ENCODE measurements at places on chromosomes 4 and X.

GRCh38 chr4:52621567-52621966 lies 37.5 kb downstream of the USP46 start:
- no peak for DNase-seq

DNA sequence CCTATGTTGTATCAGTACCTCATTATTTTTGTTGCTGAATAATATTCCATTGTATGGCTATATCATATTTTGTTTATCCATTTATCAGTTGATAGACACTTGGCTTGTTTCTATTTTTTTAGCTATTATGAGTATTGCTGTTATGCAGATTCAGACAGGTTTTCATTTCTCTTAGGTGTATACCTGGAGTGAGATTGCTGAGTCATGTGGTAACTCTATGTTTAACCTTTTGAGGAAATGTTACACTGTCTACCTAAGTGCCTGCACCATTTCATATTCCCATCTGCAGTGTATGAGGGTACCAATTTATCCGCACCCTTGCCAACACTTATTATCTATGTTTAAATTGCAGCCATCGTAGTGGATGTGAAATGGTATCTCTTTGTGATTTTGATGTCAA lies 43.0 kb upstream of the SH3RF1 start:
- no peak for DNase-seq

DNA sequence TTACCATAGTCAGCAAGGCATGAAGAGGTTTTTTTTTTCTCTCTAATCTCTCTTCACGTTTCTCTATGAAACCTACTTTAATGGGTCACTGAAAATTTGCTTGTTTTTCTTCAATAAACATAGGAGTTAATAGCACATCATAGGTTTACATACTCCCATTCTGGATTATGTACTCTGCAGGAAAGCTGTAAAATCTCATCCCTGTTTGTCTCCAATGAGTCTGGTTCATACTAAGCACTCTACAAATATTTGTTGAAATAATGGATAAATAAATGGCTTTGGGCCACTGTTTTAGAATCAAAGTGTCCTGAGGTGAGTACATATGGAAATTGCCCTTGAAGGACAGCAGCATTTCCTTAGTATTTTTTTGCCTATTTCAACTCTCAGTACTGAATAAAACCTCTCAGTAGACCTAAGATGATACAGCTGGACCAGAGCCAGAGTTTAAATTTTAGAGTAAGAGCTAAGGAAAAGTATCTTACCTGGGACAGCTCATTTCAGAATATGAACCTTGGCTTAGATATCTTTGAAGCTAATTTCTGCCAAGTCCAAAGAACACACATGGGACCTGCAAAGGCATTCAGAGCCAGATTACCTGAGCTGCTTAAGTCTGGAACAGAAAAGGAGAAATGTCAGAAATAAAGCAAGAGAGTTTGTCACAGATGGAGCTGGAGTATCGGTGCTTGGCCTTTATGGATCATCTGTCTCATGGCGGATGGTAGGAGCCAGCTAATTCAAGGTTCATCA lies 34.4 kb downstream of the PF4 start:
- DNase-seq = no peak

GRCh38 chr4:164212134-164212533 lies 541.8 kb upstream of the SMIM31 start:
- no peak for DNase-seq

DNA sequence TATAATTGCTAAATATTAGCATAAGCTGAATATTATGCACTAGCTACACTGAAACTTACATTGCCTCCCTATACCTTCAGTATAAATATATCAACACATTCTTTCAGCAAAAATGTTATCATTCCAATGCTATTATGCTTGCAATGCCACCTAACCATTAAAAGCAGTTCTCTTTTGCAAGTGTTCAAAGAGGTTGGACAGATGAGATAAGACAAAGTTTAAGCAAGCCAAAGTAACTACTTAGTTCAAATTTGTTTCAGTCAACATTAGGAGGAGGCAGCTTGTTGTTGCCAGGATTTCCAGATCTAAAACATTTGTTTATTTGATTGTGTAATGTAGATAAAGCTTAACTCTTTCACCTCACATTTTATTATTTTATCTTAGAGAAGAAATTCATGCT lies 323.9 kb upstream of the FAM241A start:
- DNase-seq = no peak

GRCh38 chrX:140151316-140151715 lies 186.0 kb upstream of the CXorf66 start:
- DNase-seq = no peak

GRCh38 chrX:27619975-27620374 lies 29.8 kb downstream of the DCAF8L2 start:
- peak; percentile 39 for DNase-seq

DNA sequence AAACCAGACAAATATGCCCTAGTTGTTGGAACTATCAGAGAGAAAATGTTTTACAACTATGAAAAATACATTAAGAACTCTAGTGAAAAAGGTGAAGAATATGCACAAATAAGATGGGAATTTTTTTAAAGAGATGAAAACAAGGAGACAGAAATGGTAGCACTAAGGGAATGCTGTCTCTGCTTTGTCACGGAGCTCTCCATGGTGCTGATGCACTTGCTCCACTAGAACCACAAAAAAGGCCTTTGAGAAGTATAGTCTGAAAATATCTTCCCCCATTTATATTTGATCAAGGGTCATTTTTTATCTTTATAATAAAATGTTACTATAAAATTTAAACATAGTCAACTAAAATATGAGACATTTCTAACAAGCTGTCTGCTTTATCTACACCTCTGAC lies 1655.5 kb upstream of the AGA start:
- peak; percentile 6 for DNase-seq

DNA sequence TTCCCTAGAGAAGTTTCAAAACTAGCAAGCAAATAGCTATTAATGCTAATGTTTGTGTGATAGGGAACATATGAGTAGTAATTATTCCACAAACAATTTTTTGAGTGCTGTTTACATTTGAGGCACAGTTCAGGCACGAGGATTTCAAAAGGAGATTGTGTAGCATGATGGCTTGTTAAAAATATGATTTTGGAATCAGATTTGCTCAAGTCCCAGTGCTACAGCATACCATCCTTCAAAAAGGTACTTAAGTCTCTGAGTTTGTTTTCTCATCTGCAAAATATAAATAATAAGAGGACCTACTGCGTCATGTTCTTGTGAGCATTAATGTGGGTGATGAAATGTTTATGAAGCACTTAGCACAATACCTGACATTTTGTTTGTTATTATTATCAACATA lies 11.3 kb downstream of the TLR8 start:
- no peak for DNase-seq

- DNase-seq = no peak
Measured at GRCh38 chr4:16993956-16994840, 95.8 kb upstream of the LDB2 start.

DNA sequence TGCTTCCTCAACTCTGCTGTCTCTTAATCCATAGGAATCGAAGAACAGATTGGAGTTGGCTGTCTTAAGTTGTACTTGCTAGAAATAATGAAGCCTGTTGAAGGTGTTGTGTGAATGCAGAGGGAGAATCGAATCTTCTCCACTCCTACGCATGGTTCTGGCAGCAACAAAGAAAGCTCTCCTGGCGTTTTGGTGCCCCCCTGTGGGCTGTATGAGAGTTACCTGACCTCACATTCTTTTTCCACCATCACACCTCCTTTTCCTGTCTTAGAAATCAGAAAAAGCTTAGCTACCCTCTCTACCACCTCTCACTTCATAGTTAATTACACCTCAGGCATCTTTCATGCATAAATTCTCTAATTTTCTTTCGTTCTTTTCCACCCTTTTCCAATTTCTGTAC lies 16.3 kb downstream of the KLF8 start:
- peak; percentile 79 for DNase-seq

- no peak for DNase-seq
Measured at GRCh38 chrX:2705046-2705832, 14.1 kb downstream of the CD99 start.

- DNase-seq = no peak
Measured at GRCh38 chrX:68881911-68882310, 53.1 kb downstream of the EFNB1 start.

GRCh38 chrX:134537179-134537955 lies 77.4 kb downstream of the HPRT1 start:
- no peak for DNase-seq

GRCh38 chr4:68904786-68905185 lies 46.8 kb downstream of the UGT2A3 start:
- DNase-seq = peak; percentile 41

DNA sequence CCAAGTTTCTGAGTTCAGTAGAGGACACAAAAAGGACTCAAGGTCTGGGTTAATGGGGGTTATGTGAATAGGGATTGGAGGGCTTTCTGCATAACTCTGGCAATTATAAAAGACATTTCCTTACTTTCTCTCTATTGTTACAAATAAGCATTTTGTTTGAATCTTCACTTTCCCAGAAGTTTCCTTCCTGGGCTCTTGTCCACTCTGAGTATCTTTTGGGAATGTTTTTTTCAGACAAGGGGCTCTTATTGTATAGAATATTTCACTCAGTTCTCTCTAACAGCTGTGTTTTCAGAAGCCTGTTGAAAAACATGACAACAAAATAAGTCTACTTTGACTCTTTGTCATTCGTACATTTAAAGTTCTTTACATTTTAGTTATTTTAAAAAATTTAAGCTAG lies 57.6 kb upstream of the MAP9 start:
- no peak for DNase-seq

DNA sequence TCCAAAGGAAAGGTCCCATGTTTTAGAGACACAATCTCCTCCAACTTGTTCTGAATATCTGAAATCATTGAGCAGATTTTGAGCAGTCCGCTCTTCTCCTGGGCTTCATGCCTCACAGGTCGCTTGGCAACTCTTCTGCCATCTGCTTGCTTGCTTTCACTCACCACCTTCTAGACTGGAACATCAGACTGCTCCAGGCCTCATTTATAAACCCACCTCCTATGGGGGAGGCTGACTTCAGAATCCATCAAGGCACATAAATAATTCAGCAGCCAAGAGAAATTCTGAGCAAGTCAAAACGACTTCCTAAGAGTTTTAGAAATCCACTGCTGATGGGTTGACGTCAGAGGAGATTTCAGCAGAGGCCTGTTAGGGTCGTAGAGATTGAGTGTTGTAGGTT lies 64.1 kb downstream of the FAM184B start:
- no peak for DNase-seq

GRCh38 chrX:37745835-37746217 lies 34.0 kb upstream of the CYBB start:
- DNase-seq = no peak

- no peak for DNase-seq
Measured at GRCh38 chr4:119629142-119629471, 503 bp upstream of the PDE5A start.

GRCh38 chrX:18899796-18900380 lies 84.0 kb downstream of the PHKA2 start:
- peak; percentile 17 for DNase-seq

- no peak for DNase-seq
Measured at GRCh38 chrX:115539841-115540240, 21.1 kb upstream of the PLS3 start.

DNA sequence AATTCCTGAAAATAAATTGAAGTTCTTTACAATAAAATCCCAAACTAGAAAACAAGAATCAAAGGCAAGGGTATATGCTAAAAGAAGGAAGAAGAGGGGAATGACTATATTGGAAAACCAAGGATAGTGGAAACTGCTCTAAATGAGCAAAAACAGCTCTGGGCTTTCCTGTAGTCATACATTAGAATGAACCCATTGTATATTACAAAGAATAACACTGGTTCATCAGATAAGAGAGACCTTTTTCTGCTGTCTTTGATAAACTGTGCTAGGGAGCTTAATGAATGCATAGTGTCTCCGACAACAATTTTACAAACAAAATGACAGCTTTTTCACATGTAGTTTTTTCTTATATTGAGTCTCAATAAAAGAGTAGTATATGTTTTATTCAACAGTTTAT lies 26.6 kb downstream of the TLR2 start:
- DNase-seq = no peak

GRCh38 chrX:119398587-119398973 lies 556 bp upstream of the SLC25A43 start:
- DNase-seq = peak; percentile 15

DNA sequence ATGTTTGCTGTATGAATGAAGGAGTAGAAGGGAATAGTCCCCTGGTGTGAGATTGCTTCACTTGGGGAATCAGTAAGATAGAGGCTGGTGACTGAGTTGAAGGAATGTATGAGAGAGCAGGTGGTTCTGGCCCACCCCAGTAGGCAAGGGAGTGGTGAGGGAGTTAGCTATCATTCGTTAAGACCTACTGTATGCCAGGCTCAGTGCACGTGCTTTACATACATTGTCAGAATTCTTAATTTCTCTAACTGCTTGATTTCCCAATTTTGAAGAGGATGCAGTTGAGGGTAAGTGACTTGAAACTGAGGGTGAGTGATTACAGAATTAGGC lies 700 bp downstream of the VMA21 start:
- DNase-seq = peak; percentile 56

GRCh38 chr4:178275671-178276360 lies 833.6 kb upstream of the AGA start:
- DNase-seq = no peak
